ENCODE measurements at places on chromosomes 7 and 10. TPM values are rescaled to one million over a fixed set of nuclear protein-coding genes. Genes with fewer than 3 reads are reported as not detected.

- peak; percentile 61 for DNase-seq
- no peaks in the 10 kb centered on the region for H3K27me3 ChIP-seq
- no peaks in the 10 kb centered on the region for H3K36me3 ChIP-seq
- peak overlapping the region; percentile 95 for H3K27ac ChIP-seq
- H3K4me3 ChIP-seq = no peak overlapping the region
These were observed 95.8 kb upstream of the AGBL3 start for GRCh38 chr7:134890246-134891240.

- no peak overlapping the region for H3K4me3 ChIP-seq
- no peak for DNase-seq
- H3K36me3 ChIP-seq = no peaks in the 10 kb centered on the region
- no peak overlapping the region for H3K27ac ChIP-seq
- peaks cover 9% of the 10 kb centered on the region for H3K4me1 ChIP-seq
These were observed 72.2 kb downstream of the DOCK4 start for GRCh38 chr7:112134039-112134438.

DNA sequence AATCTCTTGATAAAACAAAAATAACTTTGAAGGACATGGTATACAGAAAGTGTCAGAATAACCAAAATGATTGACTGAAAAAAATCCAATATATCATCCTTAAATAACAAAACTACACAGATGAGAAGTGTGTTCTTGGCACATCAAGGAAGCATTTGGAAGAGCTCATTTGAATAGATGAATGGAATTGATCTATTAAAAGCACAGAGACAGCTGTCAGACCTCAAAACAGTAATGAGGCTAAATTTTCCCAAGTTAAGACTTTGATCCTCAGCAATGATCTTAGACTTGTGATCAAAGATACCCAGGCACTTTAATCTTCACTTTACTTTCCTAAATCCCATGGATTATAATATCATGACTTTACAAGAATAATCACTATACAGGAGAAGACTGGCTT is 395.4 kb upstream of the NFE2L3 start:
- H3K27me3 ChIP-seq = no peaks in the 10 kb centered on the region
- H3K4me1 ChIP-seq = peaks cover 28% of the 10 kb centered on the region
- H3K4me3 ChIP-seq = no peak overlapping the region
- DNase-seq = no peak

DNA sequence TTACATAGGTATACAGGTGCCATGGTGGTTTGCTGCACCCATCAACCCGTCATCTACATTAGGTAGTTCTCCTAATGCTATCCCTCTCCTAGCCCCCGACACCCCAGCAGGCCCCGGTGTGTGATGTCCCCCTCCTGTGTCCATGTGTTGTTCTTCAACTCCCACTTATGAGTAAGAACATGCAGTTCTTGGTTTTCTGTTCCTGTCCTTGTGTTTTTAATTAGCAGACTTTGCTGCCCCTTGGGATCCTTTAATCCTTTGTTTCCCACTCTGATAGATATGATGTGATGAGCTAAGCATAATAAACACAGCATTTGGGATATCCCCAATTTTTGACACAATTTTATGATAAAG is 71.1 kb upstream of the PALS2 start:
- H3K4me3 ChIP-seq = no peak overlapping the region
- peaks cover 7% of the 10 kb centered on the region for H3K4me1 ChIP-seq
- no peaks in the 10 kb centered on the region for H3K27me3 ChIP-seq
- H3K27ac ChIP-seq = no peak overlapping the region
- no peaks in the 10 kb centered on the region for H3K36me3 ChIP-seq
- no peak for DNase-seq

GRCh38 chr7:101315336-101315735 is 6.3 kb downstream of the IFT22 start:
- H3K4me3 ChIP-seq = no peak overlapping the region
- DNase-seq = peak; percentile 64
- H3K27ac ChIP-seq = no peak overlapping the region
- no peaks in the 10 kb centered on the region for H3K4me1 ChIP-seq
- H3K36me3 ChIP-seq = no peaks in the 10 kb centered on the region

PDLIM1 gene
- total RNA-seq = 61.0 TPM

ACTA2 gene
- total RNA-seq = 231 TPM

RADIL gene
- 0.64 TPM for total RNA-seq

ERVW-1 gene
- total RNA-seq = not detected

GLRX3 gene
- 86.5 TPM for total RNA-seq

All from hepatocyte (in vitro differentiated cells).